T-helper 1 cell (primary cell): ENCODE measurements at places on chromosomes 12 and 14.

- no peak for DNase-seq
Measured at GRCh38 chr14:69542311-69542710, 32.4 kb downstream of the CCDC177 start.

DNA sequence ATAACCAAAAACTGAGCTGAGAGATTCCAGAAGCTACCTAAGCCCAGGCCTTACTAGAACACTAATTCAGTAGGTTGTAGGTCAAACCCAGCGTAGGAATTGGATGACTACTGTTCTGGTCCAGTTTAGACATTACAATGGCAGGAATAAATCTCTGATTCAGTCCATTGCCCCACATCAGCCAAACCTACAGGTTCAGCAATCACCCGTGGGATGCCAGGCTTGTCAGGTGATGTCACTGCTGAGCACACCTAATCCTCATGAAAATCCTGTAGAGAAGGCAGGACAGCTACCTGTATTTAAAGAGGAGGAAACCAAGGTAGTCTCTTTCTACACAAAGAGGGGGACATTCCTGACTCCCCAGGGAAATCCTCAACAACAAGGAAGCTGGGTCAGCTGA is 63.7 kb downstream of the RFX4 start:
- no peak for DNase-seq

GRCh38 chr14:25933731-25934130 is 664.1 kb downstream of the NOVA1 start:
- DNase-seq: no peak

- DNase-seq: no peak
Measured at GRCh38 chr14:31921721-31922120, 155.4 kb upstream of the ARHGAP5 start.

DNA sequence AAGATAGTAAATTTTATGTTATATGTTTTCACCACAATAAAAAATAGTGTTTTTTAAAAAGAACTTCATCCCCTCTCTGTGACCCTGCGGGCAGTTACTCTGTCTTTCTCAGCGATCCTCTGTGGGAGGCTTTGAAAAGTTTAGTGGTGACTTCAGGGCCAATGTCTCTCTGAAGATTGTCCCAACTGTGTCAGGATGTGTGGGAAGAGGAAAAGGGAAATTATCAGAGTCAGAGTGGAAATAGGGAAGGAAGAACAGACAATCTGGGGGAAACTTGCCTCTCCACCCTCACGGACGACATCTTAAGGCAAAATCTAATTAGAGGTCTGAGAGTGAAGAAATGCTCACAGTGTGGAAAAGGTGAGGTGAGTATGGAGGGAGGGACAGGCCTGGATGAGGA is 3.5 kb upstream of the OR10P1 start:
- DNase-seq: no peak

- DNase-seq: no peak
Measured at GRCh38 chr12:4630262-4630661, 18.6 kb downstream of the AKAP3 start.

DNA sequence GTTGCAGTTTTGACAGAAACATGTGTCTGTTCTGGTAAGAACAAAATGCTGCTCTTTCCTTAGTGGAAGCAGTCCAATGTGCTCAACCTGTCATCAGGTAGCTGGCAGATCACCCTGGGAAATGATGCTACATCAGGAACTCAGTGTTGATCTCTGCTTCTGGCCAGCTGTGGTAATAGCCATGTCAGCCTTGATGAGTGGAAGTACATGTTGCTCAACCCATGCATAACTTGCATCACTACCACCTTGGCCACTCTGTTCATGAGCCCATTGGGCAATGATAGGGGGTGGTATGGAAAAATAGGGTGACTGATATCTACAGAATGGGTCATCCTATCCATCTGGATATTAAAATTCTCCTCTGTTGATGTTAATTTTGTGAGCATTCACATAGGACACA is 411.0 kb downstream of the C12orf50 start:
- DNase-seq: no peak

DNA sequence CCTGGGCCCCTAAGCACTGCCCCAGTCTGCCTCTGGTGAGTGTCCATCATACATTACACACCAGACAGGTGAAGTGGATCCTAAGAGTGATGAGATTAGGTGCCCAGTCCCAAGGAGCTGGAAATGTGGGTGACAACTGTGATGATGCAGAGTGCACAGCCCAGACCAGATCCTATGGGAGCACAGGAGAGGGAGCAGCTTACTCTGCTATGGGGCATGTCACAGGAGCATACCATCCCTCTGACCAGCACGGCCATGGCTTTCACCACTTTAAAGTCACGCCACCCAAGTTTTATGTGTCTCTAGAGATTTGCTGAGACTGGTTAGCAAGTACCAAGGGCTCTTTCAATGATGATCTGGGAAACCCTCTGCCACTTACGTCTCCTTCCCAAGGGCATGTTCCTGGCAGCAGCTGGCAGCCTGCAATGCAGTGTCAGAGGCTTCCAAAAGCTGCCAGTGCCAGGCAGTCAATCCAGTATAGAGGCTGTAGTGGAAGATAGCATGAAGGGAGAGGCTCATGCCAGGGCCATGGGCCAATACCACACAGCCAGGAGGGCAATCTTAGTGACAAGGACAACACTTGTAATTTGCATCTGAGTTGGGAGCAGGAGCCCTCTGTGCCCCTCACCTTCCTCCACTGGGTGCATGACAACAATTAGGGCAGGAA is 40.2 kb downstream of the STAB2 start:
- no peak for DNase-seq

- DNase-seq: no peak
Measured at GRCh38 chr14:105468621-105469241, 5.9 kb upstream of the CRIP2 start.

DNA sequence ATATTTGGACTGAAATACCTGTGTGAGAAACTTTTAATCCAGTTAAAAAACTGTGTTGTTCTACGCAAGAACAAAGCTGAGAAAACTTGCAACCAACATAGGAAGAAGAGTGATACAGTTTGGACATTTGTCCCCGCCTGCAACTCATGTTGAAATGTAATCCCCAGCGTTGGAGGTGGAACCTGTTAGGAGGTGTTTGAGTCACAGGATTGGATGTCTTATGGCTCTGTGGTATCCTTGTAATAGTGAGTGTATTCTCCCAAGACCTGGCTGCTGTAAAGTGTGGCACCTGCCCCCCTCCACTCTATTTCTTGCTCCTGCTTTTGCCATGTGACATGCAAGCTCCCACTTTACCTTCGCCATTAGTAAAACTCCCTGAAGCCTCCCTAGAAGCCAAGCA is 28.6 kb upstream of the ADAM20 start:
- DNase-seq: no peak

DNA sequence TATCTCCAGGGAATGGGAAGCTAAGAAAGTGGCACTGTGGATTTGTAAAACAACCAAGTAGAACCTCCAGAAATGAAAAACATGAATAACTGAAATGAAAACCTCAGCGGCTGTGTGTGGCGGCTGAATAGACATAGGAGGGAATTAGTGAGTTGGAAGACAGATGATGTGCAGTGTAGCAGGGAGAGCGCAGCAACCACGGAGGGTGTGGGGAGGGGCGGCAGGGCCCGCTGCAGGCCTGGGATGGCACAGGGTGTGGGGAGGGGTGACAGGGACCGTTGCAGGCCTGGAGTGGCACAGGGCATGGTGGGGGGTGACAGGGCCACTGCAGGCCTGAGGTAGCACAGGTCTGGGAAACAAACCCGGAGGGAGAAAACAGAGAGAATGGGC is 51.1 kb downstream of the BEGAIN start:
- DNase-seq: no peak
